Activated CD4-positive, alpha-beta T cell treated with anti-CD3 and anti-CD28 coated beads, Interleukin-10, Interleukin-2, amounts not matched to agents 100 ng/mL and 50 ng/mL, durations not matched to agents 16 hours and 8 hours (primary cell): ENCODE measurements at places on chromosomes 12 and 14.

DNA sequence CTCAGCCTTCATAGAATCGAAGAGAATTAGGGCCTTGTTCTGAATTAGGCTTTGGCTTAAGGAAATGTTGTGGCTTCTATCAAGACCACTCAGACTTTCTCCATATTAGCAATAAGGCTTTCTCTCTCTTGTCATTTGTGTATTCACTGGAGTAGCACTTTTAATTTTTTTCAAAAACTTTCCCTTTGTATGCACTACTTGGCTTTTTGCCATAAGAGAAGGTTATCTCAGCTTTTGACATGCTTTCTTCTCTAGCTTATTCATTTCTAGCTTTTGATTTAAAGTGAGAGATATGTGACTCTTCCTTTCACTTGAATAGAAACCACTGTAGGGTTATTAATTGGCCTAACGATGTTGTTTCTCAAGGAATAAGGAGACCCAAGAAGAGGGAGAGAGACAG, 244.2 kb downstream of the GPHN start:
- DNase-seq: peak; percentile 68

DNA sequence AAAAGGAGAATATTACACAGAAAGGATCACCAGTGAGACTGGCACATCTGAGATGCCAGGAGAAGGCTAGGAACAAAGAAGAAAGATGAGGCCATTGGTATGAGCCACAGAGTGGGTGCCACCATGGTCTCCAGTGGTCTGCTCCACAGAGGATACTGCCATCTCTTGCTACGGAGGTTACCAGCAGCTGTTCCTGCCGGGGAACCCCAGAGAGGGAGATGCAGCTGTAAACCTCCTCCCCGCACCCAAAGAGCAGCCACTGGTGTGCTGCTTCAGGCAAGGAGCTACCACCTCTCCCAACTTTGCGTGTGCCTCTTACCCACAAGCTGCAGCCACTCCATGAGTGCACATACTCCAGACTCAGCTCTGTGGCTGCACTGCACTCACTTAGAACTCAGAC, 201.5 kb upstream of the RTL1 start:
- DNase-seq: no peak

DNA sequence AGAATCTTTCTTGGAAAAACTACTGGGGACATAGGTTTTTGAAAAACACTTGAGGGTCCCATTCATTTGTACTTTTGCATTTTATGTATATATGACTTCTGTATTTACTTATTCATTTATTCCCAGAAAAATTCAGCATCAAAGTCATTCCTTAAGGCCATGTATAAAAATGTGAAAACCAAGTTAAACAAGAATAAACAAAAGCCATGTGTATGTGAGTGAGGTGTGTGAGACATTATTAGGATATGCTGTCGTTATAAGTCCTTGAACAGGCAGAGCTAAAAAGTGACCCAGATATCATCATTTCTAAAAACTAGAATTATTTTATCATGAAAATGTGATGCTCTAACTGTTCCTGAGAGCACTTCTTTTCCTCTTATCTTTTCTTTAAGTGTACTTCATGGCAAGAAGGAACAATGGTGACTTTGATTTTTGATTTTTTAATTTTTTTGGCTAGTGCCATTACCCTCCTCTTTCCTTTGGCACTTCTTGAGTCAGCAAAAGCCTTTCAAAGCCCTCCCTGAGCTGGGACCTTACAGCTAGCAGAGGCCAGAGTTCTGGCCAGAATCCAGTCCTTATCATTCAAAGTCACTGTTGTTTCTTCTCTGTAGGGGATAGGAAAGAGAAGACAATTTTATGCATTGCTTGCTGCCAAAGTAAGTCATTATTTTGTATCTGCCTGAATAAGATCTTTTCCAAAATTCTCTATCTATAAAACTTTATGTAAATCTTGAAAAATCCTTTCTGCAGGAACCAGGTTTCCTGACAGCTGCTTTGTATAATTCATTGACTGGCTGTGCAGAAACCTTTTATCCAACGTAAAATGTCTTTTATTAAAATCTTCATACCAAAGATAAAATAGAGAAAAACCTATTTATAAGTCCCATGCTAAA, 419.7 kb upstream of the PRICKLE1 start:
- DNase-seq: no peak

- DNase-seq: no peak
Observed at GRCh38 chr12:48015129-48015528, 10.9 kb upstream of the COL2A1 start.

GRCh38 chr14:53444677-53445312, 291.7 kb upstream of the DDHD1 start:
- DNase-seq: no peak

- no peak for DNase-seq
Observed at GRCh38 chr12:100758083-100758482, 36.5 kb upstream of the ANO4 start.

DNA sequence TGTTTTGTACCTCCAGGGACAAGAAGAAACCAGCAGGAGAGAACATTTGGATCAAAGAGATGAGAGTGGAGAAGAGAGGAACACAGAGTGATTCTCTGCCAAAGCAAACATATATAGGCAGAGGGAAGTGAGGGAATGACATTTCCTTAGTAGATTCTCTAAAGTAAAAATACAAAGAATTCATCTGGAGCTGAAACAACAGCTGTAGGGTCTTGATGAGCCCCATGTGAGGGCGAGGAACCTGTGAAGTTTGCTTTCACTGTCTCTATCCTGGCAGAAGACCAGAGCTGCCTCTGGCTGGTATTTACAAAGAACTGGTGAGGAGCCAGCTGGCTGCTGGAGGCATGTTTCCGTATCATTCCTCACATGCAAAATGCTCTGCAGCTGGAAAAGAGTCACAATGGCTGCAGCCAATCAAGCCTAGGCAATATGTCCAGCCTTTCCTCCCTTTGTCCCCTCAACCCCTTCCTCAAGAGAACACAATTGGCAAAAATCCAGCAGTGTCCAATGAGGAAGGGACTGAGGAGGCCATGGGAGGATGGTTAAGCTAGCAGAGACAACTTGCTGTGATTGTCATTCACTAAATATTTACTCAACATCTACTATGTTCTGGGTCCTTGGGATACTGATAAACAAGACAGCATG, 122.5 kb downstream of the PHLDA1 start:
- DNase-seq: no peak

GRCh38 chr12:129312048-129312447, 458.8 kb downstream of the GLT1D1 start:
- no peak for DNase-seq

DNA sequence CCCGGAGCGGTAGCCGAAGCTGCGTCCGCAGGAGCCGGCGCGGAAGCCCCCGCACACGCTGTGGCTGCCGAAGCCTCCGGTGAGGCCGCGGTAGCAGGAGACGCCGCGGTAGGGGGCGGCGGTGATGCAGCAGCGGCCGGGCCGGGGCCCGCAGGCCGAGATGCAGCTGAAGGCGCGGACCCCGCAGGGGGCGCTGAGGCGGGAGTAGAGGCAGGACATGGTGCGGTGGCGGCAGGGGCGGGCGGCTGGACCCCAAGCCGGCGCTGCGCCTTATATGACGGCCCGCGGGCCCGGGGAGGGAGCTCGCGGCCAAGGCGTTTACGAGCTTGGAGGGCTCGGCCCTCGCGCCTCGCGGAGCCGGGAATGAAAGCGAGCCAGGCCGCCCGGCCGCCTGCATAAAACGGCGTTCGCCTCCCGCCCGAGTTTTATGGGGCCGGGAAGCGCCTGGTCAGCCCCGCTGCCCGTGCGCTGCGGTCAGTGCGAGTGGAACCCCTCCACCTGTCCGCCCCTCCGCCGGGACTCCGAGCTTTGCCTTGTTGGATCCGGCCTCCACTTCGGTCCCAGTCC, 16.0 kb upstream of the KRT86 start:
- no peak for DNase-seq
